ENCODE measurements at places on chromosomes 13 and 19. TPM values are rescaled to one million over a fixed set of nuclear protein-coding genes. Genes with fewer than 3 reads are reported as not detected.

SULT2A1 gene
- 12.7 TPM for polyA plus RNA-seq

MYO1F gene
- 1.3 TPM for polyA plus RNA-seq

- peak; percentile 56 for DNase-seq
Measured at GRCh38 chr13:44040070-44040817, 160.5 kb downstream of the LACC1 start.

DNA sequence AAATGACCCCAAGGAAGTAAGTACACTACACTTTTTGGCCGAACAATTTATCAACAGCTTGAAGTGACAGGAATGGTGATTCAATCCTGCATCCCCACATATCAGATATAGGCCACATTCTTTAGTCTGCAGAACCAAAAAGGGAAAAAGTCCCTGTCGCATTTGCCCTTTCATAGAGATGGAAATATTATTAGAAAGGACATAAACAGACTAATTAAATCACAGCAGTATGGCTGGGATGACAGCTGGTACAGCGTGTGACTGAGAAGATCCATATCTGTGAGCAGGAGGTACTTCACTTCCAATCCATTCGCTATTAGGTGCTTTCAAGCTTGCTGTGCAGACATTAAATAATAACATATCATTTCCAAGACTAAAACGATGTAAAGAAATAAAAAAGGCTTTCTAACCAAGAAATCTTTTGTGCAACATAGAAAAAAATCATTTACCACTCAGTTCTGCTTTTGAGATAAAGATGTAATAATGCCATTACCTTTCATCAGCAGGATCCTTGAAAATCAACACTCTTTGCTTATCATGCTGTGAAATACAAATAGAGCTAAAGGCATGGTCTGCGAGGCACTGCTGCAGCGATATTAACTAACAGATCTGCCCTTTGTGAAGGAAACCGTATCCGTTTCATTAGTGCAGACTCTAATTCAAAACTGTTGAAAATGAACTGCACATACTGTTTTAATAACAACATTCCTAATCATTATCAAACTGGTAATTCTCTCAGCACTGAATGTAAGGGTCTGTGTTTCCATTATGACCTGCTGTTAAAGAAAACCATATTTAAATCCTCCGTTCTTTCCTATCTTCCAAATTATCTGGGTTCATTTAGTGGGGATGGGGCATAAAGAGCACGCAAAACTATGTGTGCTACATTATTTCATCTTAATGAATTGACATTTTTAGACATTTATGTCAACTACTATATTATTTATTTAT is 245.6 kb downstream of the DACH1 start:
- DNase-seq, result no peak

- DNase-seq, result no peak
Measured at GRCh38 chr13:91891141-91891540, 492.7 kb downstream of the GPC5 start.

DNA sequence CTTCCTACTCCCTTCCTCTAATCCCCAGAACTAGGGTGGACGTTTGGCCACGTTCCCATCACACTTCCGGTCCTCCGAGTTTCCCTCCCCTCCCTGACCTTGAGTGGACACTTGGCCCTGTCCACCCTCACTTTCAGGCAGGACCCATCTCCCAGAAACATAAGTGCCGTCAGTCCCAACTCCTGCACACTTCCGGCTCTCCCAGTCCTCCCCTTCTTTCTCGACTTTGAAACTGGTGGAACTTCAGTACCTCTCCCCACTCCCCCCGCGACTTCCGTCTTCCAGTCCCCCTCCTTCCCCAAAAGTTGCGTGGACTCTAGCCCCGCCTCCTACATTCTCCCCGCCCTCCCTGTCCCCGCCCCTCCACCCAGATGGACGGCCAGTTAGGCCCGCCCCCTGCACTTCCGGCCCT is 278 bp upstream of the ZNF274 start:
- DNase-seq, result no peak

DNA sequence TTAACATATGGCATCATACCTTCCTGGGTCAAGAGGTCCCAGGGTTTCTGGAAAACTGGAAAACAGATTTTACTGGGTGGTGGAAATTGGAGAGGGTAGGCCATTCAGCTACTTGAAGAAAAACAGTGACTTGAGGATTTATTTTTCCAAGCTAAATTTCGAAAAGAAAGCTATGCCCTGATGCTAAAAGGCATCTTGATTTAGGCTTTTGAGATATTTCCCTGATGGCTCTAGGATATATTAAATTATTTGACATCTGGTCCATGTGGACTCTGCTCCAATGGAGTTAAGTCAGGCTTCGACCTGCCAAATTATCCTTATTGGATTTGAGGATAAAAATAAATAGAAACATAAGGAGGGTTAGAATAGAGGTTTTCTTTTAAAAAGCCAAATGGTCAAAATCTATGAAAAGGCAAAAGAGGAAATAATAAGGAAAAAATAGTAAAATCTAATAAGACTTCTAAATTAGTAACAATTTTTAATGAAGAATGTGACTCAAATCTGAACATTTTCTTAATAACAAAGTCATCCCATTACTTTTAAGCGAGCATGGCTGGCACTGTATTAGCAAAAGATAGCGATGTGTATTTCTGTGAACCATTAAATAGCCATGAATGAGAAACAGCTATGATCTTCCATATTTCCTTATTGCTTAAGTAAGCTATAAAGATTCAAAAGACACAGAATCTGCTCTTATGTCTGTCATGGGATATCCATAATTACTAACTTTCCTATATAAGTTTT is 190.0 kb upstream of the MIR17HG start:
- no peak for DNase-seq

- DNase-seq, result peak; percentile 9
Measured at GRCh38 chr19:52748336-52748950, 13.6 kb upstream of the ZNF611 start.

DNA sequence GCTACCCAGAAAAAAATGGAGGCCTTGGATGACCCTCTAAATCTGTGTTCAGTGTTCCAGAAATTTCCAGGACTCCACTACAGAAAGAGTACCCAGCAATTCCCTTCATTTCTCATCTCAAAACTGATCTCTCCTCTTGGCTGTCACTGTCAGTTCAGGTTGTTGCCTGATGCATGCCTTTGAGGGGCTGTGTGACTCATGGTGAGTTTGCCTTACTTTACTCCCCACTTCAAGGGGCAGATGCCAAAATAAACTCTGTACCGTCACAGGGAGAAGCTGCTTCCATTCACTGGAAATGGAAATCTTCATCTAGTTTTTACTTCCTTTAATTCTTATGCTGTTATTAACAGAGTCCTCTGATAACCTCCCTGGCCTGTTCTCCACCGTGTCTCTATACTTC is 1075.0 kb downstream of the DIAPH3 start:
- no peak for DNase-seq

Data from small intestine (tissue), 16 donors.